ENCODE measurements at places on chromosomes 5 and 9. TPM values are rescaled to one million over a fixed set of nuclear protein-coding genes. Genes with fewer than 3 reads are reported as not detected.

HAPLN1 gene
- total RNA-seq = not detected

DNA sequence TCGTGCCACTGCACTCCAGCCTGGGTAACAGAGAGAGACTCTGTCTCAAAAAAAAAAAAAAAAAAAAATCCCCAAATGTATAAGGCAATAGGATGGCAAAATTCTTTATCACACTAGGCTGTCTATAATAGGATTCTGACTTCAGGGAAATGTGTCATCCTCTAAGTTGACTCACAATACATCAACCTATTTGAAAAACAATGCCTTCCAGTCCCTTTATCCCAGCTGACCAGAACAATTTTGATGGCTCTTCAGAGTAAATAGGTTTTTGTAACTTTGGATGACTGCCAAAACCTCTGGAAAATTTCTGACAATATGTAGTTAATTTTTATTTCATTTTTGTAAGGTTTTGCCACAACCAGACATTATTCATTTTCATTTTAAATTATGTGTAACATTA lies 184.1 kb downstream of the CCDC192 start:
- no peaks in the 10 kb centered on the region for H3K4me1 ChIP-seq
- no peak overlapping the region for H3K27ac ChIP-seq
- H3K36me3 ChIP-seq = no peaks in the 10 kb centered on the region
- no peak for DNase-seq
- H3K27me3 ChIP-seq = no peaks in the 10 kb centered on the region

GBGT1 gene
- total RNA-seq = 37.5 TPM

ROR2 gene
- total RNA-seq = 2.5 TPM

GRCh38 chr5:61275841-61276240 lies 56.2 kb upstream of the ZSWIM6 start:
- H3K36me3 ChIP-seq = no peaks in the 10 kb centered on the region
- H3K4me1 ChIP-seq = peaks cover 59% of the 10 kb centered on the region
- no peak overlapping the region for H3K27ac ChIP-seq
- peak; percentile 90 for DNase-seq
- no peak overlapping the region for H3K4me3 ChIP-seq

DNA sequence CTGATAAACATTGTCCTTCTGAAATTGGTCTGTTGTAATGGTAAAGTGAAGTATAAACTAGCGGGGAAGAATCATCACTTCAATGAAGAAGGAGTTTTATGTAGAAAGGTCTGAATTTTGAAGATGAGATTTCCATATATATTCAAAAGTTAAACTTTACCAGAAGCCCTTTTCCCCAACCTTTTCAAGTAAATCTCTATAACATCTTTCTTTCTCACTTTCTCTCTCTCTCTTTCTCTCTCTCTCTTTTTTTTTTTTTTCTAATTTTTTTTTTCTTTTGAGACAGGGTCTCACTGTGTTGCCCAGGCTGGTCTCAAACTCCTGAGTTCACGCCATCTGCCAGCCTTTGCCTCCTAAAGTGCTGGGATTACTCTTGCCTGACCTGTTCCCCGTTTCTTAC lies 78.7 kb downstream of the NSD1 start:
- no peak overlapping the region for H3K4me3 ChIP-seq
- no peak for DNase-seq
- no peaks in the 10 kb centered on the region for H3K4me1 ChIP-seq
- peaks cover 88% of the 10 kb centered on the region for H3K36me3 ChIP-seq
- no peak overlapping the region for H3K27ac ChIP-seq
- no peaks in the 10 kb centered on the region for H3K27me3 ChIP-seq

GRCh38 chr9:1337169-1337568 lies 287.0 kb downstream of the DMRT2 start:
- no peak overlapping the region for H3K4me3 ChIP-seq
- H3K27ac ChIP-seq = no peak overlapping the region
- H3K4me1 ChIP-seq = no peaks in the 10 kb centered on the region
- H3K36me3 ChIP-seq = no peaks in the 10 kb centered on the region
- H3K27me3 ChIP-seq = no peaks in the 10 kb centered on the region

DNA sequence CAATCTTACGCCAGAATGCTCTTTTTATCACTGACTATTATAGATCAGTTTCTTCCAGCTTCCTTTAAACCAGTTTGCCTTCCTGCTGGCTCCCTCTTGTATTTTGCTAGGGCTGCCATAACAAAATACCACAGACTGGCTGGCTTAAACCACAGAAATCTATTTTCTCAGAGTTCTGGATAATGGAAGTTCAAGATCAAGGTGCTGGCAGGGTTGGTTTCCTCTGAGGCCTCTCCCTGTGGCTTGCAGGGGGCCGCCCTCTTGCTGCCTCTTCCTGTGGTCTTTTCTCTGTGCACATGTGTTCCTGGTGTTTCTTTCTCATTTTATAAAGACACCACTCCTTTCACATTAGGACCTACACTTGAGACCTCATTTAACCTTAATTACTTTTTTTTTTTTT lies 6.8 kb upstream of the FXN start:
- H3K4me3 ChIP-seq = no peak overlapping the region
- H3K27me3 ChIP-seq = no peaks in the 10 kb centered on the region
- H3K36me3 ChIP-seq = no peaks in the 10 kb centered on the region

DNA sequence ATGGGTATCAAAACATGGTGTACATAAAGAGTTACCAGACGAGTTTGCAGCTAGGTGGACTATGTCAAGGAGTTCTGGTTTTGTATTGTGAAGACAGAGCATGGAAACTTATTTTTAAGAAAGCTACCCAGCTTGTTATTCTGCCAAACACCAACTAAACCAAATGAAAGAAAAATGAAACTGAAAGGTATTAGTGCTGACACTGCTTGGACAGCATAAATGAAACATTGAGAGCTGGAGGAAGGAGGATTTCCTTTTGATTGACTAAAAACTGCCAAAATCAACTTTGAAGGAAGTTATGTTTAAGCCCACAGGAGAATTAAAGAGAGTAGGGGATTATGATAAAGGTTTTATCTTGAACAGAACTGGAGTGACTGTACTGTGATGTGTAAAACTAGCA lies 766.2 kb downstream of the PTPRD start:
- H3K36me3 ChIP-seq = no peaks in the 10 kb centered on the region
- H3K27me3 ChIP-seq = no peaks in the 10 kb centered on the region
- no peak for DNase-seq

ADAMTS12 gene
- total RNA-seq = 1.4 TPM

DNA sequence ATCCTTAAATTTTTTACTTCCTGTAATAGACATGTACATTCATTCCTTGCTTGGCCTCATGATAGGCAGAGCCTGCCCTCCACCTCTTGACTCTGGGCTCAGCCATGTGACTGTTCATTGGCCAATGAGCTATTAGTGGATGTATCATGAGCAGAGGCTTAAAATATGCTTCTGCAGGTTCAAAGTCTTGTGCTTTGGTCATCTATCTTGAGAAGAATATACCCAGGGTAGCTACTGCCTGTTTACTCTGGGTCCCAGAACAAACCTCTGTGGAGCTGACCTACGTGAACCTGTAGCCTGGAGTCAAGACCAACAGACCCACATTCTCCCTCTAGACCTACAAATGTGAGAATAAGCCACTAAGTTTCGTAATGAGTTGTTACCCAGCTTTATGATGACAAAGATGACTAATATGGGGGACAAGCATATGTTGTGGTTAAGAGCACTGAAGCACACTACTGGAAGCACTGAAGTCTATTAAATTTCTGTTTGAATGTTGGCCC lies 244.4 kb downstream of the MAST4 start:
- H3K27me3 ChIP-seq = no peaks in the 10 kb centered on the region
- no peaks in the 10 kb centered on the region for H3K4me1 ChIP-seq
- no peaks in the 10 kb centered on the region for H3K36me3 ChIP-seq
- no peak overlapping the region for H3K27ac ChIP-seq
- no peak for DNase-seq

DNA sequence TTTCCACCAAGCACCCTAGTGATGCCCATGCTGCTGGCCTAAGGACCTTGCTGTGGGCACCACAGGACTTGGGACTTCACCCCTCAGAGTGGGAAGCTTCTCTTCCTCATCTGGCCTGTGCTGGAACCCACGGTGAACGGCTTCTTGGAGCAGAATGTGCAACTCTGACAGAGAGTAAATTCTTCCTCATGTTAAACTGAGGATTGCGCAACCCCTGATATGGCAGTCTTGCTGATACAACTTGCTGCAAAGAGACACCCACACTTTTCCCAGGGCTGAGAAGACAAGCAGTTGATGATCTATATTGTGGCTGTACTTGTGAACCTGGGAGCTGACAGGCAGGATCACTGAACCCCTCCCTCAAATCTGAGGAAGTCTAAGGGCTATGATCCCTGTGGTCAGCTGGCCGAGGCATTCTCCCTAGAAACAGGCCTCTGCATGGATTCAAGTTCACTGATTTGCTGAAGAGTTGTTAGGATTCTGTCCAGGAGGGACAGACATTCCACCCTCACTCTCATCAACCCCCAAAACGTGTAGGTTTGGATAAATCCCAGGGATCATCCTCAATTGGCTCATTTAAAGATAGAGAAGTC lies 307.2 kb downstream of the MTRR start:
- H3K36me3 ChIP-seq = no peaks in the 10 kb centered on the region
- no peaks in the 10 kb centered on the region for H3K27me3 ChIP-seq
- no peak overlapping the region for H3K4me3 ChIP-seq
- H3K4me1 ChIP-seq = no peaks in the 10 kb centered on the region

DNA sequence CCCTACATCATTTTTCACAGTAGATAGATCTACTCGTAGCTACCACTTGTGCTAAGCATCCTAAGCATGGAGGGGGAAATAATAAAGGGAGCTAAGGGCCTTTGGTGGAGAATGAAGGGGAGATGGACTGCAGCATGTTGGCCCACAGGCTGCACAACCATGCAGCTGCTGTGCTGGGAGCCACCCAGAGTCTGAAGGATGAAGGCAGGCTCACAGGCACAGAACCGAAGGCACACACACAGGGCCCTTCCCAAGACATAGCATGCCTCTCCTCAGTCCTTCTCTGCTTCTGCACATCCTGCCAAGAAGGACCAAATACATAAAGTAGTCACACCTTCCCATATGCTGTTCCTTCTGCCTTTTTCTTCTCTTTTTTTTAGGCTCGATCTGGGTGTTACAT lies 6.6 kb downstream of the FAM193B start:
- peak; percentile 12 for DNase-seq
- H3K27me3 ChIP-seq = no peaks in the 10 kb centered on the region
- H3K4me3 ChIP-seq = no peak overlapping the region
- peaks cover 33% of the 10 kb centered on the region for H3K36me3 ChIP-seq
- peaks cover 41% of the 10 kb centered on the region for H3K4me1 ChIP-seq

GRCh38 chr9:32783168-32783891 lies at the start of gene TMEM215:
Gene TMEM215 (plus strand): TSS chr9:32783540. CDS start chr9:32784184, 644 bp downstream.
- H3K4me1 ChIP-seq = peaks cover 8% of the 10 kb centered on the region
- H3K27ac ChIP-seq = no peak within 1 kb of the TSS
- H3K4me3 ChIP-seq = no peak within 1 kb of the TSS

GRCh38 chr5:99019254-99019653 lies 90.4 kb upstream of the CHD1 start:
- no peak for DNase-seq
- H3K4me3 ChIP-seq = no peak overlapping the region
- H3K36me3 ChIP-seq = no peaks in the 10 kb centered on the region
- H3K27me3 ChIP-seq = no peaks in the 10 kb centered on the region
- H3K27ac ChIP-seq = no peak overlapping the region

DBN1 gene
- total RNA-seq = 13.8 TPM

GRCh38 chr5:150401376-150402228 lies 11.1 kb downstream of the CD74 start:
- no peaks in the 10 kb centered on the region for H3K27me3 ChIP-seq
- H3K4me1 ChIP-seq = peaks cover 34% of the 10 kb centered on the region

DNA sequence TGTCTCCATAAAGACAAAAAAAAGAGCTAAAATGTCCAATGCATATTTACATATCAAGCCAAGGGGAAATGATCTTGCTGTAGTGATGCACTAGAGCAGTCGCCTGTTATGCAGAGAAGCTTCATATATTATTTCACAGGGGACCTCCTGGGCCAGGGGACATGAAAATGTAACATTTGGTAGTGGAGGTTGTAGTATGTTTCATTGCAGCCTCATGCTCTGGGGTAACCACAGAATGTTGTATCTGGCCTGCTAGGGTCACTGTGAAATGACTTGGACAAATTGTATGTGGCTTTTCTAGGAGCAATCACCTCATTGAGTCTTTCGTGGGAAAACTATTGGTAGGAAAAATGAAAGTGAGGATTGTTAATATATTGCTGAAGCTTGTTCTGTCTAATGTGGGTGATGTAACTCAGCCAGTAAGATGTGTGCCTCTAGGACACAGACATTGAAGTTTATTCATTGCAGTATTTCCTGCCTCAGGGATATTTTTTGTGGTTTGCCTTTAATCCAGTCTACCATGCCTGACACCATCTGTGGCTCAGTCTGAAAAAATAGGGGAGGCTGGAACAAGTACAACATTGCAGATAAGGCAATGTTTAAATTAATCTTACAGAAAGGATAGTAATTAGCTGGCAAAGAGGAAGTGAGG lies 430.8 kb upstream of the TNC start:
- no peaks in the 10 kb centered on the region for H3K36me3 ChIP-seq
- H3K27me3 ChIP-seq = no peaks in the 10 kb centered on the region
- H3K4me3 ChIP-seq = no peak overlapping the region
- H3K4me1 ChIP-seq = no peaks in the 10 kb centered on the region
- H3K27ac ChIP-seq = no peak overlapping the region

EMB gene
- 56.2 TPM for total RNA-seq

- no peaks in the 10 kb centered on the region for H3K36me3 ChIP-seq
- H3K4me3 ChIP-seq = no peak overlapping the region
- no peak for DNase-seq
- H3K27ac ChIP-seq = no peak overlapping the region
- no peaks in the 10 kb centered on the region for H3K4me1 ChIP-seq
- H3K27me3 ChIP-seq = no peaks in the 10 kb centered on the region
Measured at GRCh38 chr5:18607570-18607969, 973.3 kb downstream of the TAF11L14 start.

- no peak for DNase-seq
- H3K27me3 ChIP-seq = no peaks in the 10 kb centered on the region
- peak overlapping the region; percentile 19 for H3K27ac ChIP-seq
- H3K36me3 ChIP-seq = peaks cover 43% of the 10 kb centered on the region
Measured at GRCh38 chr5:151739939-151740335, 18.5 kb downstream of the ATOX1 start.

- H3K36me3 ChIP-seq = no peaks in the 10 kb centered on the region
- H3K27ac ChIP-seq = peak overlapping the region; percentile 15
- H3K27me3 ChIP-seq = no peaks in the 10 kb centered on the region
- H3K4me1 ChIP-seq = no peaks in the 10 kb centered on the region
- no peak for DNase-seq
Measured at GRCh38 chr9:677461-678097, 163.9 kb upstream of the DMRT1 start.

WNK2 gene
- 4.7 TPM for total RNA-seq

DNA sequence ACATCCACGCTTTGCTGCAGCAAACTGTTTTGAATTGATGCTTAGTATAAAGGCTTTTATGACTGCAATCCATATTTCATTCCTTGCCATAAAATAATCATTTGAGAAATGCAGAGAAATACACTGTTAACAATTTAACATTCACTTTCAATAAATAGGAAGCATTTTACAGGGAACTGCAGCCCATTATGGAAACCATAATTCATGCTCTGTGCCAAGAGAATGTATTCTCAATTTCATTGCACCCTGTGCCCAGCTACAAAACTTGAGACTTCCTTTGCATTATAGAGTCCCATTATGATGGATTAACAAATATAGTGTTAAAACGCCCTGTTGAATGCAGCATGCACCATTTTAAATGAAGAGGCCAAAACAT lies 134.0 kb downstream of the MED10 start:
- H3K36me3 ChIP-seq = no peaks in the 10 kb centered on the region
- H3K27me3 ChIP-seq = no peaks in the 10 kb centered on the region
- DNase-seq = no peak
